ENCODE measurements at places on chromosomes 11 and 22.

DNA sequence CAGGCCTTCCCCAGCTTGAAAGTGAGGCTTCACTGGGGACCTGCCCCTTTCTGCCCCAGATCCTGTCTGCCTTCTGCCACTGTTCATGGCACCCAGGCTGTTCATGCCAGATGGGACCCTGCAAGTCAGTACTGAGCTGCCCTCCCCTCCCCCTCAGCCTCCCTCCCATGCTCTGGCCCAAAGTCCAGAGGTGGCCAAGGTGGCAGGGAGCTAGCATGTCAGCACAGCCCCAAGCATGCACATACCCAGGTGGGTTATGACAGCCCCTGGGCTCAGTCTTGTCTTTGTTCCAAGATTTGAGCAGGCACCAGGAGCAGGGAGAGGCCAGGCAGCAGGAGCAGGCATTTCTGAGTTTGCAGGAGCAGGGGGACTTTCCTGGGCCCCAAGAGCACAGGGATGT is 44.1 kb downstream of the DDIAS start:
- DNase-seq = no peak

DNA sequence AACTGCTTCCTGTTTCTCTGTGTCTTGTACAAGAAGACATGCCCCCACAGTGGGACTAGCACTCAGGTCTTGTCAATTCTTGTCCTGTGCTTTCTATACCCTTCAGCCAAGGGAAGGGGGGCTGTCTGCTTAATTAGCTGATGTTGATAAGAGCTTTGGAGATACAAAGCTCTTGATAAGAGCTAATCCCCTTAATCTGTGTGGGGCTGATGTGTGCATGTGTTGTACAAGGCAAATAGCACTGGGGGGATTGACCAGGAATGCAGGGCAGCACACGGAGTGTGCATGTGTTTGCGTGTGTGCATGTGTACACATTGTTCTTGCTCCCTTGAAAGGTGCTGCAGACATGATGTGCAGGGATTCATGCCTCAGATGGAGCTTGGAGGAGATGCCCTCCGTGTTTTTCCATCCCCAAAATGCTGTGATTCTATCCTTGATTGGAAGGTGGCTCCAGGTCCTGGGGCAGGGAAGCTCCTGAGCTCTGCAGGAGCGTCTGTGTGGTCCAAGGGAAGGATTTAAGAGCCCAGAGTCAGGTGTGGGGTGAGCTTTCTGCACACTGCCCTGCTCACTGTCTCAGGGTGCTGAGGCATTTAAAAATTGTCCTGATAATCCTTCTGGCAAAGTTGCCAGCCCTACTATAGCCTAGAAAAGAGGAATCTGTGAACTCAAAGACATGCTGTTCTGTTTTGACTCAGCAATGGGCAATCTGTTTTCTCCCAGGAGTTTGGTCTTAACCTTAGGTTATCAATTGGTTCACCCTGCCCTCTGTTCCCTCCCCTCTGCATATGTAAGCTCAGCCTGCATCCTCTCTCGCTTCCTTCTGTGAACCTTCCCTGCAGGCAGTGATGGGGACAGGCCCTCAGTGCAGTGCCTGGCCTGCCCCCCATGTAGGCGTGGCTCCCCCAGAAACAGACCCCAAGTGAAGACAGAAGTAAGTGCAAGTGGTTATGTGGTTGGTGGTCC is 102.0 kb downstream of the GRIK4 start:
- DNase-seq = no peak

- peak; percentile 79 for DNase-seq
Observed at GRCh38 chr22:20156611-20157429, 6.0 kb upstream of the CCDC188 start.

- peak; percentile 95 for DNase-seq
Observed at GRCh38 chr11:62727165-62727871, at the start of gene HNRNPUL2. Gene HNRNPUL2, minus strand, starts transcription at chr11:62727457. Its CDS starts 301 bp downstream, at chr11:62727156.

- DNase-seq = peak; percentile 79
Observed at GRCh38 chr22:31345331-31346254, 553 bp downstream of the PATZ1 start.

- DNase-seq = no peak
Observed at GRCh38 chr11:12306830-12307229, 70.5 kb upstream of the PARVA start.

All from stimulated activated CD4-positive, alpha-beta T cell treated with anti-CD3 and anti-CD28 coated beads, TNF-alpha, amount 100 ng/mL, for 48 hours (primary cell).